H4 (cell line): ENCODE measurements at places on chromosomes 1 and 21.

DNA sequence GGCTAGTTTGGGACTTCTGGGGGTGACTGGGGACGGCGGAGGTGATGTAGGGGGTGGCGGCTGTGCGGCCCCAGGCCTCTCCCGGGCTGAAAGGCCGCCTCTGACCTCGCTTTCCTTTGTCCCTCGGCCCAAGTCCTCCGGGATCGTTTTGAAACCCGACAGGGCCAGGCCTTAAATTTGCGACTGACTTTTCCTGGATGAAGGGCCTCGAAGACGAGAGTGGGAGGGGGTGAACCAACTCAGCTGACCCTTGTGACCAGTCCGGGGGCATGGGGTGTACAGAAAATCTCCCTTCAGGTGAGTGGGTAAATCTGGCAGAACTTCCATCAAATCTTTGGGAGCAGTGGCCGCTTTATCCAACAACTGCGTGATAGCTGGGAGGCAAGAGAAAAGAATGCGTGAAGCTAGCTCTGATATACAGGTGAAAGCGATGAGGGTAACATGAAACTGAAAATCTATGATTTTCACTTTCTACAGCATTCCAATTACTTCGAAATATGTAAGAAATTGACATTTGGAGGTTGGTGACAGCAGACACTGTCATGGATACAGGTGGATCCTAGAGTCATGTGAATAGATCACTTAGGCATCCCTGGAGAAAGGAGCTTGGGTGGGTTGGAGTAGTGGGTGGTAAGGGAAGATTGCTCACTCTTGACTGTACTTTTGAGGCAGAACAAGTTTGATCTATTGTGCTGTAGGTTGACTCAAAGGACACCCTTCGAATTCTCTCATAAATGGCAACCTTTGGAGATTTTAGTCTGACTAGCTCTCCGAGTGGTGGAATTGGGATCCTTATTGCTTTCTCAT lies 885 bp downstream of the AHCYL1 start:
- no peak for DNase-seq

GRCh38 chr21:42234464-42235241 lies 15.7 kb downstream of the ABCG1 start:
- peak; percentile 57 for DNase-seq

- no peak for DNase-seq
Measured at GRCh38 chr1:227927971-227928741, 19.6 kb downstream of the WNT9A start.

DNA sequence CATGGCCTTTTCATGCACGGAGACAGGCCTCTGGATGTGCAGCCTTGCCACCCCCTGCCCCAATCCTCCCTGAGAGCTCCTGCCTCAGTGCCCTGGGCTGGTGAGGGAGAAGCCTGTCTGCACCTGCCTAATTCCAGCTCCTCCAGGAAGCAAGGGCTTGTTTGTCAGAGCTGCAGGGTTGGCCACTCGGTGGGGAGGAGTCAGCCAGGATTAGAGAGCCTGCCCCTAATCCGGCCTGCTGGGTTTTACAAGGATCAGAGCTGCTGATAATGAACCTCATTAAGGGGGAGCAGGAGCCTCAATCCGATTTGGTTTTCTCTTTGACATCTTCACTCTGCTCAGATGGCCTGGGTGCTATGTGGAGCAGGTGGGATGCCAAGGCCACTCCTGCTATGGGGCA lies 31.9 kb upstream of the LHX4 start:
- no peak for DNase-seq

GRCh38 chr1:4792565-4792964 lies 138.2 kb downstream of the AJAP1 start:
- DNase-seq, result no peak

GRCh38 chr1:177366091-177366490 lies 195.3 kb downstream of the BRINP2 start:
- DNase-seq, result no peak

DNA sequence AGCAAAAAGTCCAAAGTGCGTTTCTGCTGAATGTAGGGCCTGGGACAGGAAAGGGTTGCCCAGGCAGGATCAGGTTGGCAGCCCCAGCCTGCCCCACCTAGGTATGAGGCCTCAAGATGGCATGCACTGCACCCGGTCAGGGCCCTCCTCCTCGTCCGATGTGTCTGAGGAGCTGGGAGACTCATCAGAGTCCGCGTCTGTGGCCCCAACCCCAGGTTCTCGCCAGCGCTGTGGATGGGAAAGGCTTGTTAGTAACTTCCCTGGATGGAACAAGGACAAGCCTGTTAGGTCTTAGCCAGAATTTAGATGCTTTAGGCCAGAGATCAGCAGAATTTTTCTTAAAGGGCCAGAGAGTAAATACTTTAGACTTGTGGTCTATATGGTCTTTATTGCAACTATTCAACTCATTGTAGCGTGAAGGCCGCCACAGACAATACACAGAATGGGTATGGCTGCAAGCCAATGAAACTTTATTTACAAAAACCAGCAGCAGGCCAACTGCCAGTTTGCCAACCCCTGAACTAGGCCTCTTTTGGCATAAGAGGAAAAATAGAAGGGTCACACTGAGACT lies 12.4 kb downstream of the PEA15 start:
- DNase-seq, result no peak

GRCh38 chr1:7120863-7121621 lies 335.8 kb downstream of the CAMTA1 start:
- DNase-seq, result peak; percentile 8

GRCh38 chr1:3671371-3672180 lies 19.3 kb downstream of the TP73 start:
- no peak for DNase-seq

DNA sequence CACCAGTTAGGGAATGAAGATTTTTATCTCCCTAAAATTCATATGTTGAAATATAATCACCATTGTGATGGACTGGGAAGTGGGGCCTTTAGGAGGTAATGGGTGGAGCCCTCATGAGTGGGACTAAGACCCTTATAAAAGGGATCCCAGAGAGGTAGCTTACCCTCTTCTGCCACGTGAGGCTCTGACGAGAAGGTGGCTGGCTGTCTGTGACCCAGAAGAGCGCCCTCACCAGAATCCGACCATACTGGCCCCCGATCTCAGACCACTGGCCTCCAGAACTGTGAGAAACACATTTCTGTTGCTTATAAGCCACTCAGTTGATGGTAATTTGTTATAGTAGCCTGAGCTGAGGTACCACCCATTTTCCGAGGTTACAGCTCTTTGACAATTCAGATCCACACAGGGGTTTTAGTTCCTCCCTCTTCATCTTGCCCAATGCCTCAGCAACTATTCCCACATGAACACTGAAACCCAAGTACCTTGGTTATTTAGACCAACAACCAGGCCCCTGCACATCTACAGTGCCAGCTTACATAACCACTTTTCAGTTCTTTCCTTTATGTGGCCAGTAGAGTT lies 27.6 kb upstream of the HUNK start:
- DNase-seq, result no peak

GRCh38 chr1:172549621-172550280 lies 16.8 kb downstream of the SUCO start:
- DNase-seq, result no peak

DNA sequence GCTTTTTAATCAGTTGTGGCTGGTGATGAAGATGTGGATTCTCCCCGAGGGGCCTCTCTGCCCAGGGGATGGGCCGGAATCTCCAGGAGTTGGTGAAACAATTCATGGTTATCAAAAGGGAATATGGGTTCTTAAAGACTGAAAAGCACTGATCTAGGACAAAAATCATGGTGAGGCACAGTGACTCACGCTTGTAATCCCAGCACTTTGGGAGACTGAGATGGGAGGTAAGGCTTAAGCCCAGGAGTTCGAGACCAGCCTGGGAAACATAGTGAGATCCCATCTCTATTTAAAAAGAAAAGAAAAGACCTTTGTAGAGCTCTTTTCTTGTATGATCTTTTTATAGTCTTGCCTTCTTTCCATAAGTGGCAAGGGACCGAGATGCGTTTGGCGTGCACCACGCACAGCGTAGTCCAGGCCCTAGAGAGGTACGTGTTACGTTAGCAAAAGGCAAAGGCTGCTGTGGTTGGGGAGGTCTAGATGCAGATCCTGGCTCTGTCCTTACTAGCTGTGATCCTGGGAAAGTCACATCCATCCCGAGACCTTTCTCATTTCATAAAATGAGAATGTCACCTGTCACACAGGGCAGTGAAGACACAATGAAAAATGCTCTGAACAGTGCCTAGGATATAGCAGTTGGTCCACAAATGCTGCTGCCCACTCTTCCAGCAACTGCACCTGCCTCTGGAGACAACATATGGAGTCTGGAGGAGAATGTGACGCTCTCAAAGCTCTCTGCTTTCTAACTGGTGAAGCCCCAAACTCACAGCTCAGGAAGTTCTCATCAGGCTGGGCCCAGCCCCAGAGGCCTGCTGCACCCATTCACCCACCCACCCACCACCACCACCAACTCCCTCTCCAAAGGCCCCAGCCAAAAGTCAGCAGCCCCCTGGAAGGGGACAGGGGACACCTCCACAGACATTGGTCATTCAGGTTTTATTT lies 54.8 kb downstream of the KIF21B start:
- no peak for DNase-seq

- no peak for DNase-seq
Measured at GRCh38 chr1:44043176-44044070, 12.2 kb upstream of the SLC6A9 start.

DNA sequence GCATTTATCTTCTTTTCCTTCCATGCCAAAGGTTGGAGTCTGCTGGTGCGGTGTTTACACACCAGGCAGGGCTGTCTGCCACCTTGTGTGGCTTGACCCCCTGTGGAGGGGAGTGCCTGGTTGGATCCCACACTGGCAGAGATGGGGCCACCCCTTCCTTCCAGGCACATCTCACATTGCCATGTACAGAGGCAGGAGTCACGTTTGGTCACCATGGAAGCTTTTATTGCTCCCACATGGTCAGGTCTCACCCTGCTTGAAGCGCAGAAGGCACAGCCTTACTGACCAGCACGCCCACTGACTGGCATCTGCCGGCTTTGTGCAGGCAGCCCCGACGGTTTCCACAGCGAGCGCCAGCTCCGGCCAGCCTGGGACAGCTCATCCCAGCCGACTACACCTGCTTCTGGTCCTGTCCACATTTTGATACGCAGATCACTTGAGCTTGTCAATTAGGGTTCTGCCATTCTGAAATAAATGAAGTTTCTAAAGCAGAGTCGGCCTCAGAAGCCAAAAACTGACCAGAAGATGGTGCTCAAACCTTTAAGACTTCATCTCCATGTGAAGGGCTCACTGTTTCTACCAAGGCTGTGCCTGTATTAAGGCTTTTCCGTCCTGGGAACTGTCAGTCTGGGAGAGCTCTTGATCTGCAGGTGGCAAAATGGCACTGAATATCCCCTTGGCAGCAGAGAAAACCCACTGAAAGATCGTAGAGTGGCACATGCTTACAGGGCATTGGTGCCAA lies 35.6 kb upstream of the EPHA8 start:
- DNase-seq, result no peak

- DNase-seq, result no peak
Measured at GRCh38 chr1:54134295-54134694, 18.5 kb downstream of the CDCP2 start.

GRCh38 chr1:31785947-31786290 lies 21.8 kb upstream of the ADGRB2 start:
- no peak for DNase-seq

DNA sequence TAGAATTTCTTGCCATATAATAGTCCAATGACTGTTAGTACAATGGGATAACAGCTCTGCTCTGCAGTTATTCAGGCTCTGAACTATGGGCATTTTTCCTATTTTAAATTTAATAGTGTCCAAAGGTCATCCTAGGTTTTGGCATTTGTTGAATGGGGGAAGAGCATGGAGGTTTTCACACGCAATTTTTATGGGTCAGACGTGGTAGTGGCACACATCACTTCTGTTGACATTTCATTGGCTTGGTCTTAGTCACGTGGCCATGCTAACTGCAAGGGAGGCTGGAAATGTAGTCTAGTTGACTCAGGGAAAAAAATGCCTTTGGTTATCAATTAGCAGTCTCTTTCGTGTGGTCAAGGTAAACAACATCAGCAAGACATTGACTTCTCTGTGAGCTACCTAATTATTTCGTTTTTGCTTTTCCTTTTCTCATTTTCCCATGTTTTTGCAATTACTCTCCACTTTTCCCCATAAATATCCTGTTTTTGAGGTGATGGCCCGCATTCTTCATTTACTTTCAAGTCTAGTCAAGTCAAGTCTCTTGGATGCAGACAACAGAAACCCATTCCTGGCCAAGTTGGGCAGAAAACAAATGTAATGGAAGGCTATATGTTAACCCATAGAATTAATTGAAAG lies 82.8 kb downstream of the DYRK1A start:
- DNase-seq, result no peak

GRCh38 chr1:242546849-242547729 lies 22.6 kb upstream of the PLD5 start:
- no peak for DNase-seq

DNA sequence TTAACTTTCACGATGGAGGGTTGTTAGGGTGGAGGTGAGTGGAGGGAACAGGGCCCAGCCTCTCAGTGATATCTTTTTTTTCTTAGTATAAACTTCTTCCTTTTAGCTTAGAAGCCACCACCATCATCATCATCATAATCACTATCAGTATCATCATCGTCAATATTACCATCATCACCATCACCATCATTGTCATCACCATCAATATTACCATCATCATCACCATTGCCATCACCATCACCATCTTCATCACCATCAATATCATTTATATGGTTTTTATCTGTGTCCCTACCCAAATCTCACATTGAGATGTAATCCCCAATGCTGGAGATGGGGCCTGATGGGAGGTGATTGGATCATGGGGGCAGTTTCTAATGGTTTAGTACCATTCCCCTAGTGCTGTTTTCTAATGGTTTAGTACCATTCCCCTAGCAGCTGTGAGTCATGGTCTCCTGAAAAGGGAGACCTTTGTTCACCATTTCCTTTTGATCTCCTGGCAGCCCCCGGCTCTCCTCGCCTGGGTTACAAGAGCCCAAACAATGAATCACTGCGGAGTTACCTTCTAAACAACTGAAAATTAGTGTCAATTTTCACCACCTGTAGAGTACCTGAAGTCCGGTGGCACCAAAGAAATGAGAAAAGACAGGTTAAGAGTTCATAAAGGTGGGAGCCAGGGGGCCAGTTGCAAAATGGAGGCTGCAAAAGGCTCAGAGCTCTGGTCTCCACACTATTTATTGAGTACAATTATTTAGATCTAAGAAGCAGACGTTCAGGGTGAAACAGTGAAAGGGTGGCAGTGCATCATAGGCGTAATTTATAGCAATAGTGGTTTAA lies 3.1 kb upstream of the PLA2G2E start:
- no peak for DNase-seq

- DNase-seq, result no peak
Measured at GRCh38 chr1:9671377-9672140, 20.0 kb downstream of the PIK3CD start.

DNA sequence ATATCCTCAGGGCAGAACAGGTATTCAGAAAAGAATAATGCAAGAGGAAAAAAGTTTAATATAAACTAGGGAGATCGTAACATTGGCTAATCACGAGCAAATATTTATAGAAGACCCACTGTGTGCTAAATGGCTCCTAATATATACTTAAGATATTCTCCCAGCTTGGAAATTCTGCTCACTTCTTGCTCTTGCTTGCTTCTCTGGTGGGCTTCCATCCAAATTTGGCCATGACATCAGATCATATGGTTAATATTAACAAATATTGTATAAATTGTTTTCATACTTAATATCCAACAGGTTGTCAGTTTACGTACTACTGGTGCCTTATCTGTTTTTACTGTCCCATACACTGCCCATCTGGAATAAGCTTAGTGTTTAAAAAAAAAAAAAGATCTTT lies 1.1 kb downstream of the COX20 start:
- no peak for DNase-seq
